ENCODE measurements at places on chromosomes 5 and 9.

GRCh38 chr9:135474915-135475314 is 4.7 kb upstream of the PPP1R26 start:
- no peak for DNase-seq

GRCh38 chr9:117992006-117992405 is 287.8 kb downstream of the TLR4 start:
- DNase-seq, result no peak

DNA sequence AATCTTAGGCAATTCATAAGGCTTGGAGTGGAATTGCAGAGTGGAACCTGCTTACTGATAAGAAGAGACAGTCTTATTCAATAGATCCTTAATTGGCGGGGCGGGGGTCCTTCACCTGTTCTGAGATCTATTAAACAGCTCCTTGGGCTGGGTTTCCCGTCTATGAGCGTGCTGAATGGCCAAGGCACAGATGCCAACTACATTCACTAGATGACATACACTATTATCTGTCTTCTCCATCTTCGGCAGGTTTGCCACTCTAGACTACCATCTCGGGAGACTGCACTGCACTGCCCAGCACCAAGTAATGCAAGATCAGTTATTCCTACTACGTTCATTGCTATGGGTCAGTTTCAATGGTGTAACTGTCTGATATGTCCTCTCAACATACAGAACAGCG is 81.5 kb downstream of the ACER2 start:
- DNase-seq, result no peak

- DNase-seq, result no peak
These were observed 126.4 kb downstream of the CRB2 start for GRCh38 chr9:123482295-123482968.

DNA sequence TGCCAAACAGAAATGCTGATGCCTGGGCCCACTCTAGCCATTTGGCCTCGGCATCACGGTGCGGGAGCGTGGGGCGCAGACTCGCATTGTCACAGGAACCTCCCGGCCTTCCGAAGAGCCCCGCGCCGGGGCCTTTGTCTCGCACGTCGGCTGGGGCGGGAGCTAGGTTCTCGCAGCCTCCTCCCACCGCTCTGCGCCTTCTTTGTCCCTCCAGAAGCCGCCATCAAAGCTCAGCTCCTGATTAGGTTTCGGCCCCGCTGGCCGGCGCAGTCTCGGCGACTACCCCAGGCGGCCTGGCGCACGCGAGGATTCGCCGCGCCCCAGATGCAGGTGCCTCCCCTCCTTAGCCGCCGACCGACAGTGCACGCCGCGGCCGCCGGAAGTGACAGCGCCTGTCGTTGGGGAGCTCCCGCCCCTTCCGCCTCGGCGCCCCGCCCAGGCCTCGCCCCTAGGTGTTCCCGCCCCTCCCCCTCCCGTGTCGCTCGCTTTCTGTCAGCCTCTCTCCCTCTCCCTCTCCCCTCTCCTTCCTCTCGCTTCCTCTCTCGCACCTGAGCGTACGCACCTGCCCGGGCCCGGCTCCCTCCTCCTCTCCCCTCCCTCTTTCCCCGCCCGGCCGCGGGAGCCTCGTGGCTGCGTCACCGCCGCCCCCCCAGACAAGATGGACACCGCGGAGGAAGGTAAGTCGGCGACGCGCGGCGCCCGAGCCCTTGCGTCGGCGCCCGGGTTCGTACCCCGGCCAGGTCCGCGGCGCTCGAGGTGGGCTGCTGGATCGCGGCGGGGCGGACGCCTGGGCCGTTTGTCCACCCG is at the start of gene MARCHF6:
Gene MARCHF6, plus strand, starts transcription at position 455 of the 807 bp plus-strand sequence. Its CDS starts 204 bp downstream, at position 659.
- DNase-seq, result peak; percentile 94

DNA sequence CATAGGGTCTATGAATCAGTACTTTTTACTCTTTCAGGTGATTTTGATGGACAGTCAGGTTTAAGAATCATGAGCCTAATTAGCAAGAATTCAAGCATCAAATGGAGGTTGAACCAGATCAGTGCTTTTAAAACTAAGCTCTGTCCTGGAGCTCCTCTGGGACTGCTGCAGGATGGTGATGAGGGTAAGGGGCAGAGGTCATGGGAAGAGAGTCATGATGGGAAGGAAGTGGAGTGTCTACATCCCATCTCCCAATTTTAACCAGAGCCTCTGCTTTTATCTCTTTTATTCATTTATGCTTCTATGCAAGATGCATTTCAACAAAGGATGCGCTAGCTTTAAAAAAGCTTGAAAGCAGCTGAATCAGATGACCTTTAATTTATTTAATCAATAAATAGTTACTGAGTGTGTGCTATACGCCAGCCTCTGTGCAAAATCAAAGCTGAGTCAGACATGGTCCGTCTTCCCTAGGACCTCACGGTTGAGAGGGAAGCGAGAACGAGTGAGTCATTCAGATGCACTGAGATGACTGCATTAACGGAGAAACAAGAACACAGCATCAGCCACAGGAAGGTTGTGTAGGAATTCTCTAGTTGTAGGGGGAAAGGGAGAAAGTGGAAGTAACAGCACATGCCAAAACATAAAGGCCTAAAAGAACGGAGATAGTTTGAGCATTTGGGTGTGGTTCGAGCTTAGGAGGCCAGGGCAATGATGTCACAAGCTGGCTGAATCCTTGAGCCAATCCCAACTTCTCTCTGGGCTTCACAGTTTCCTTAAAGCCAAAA is 441.6 kb upstream of the BRINP1 start:
- no peak for DNase-seq

DNA sequence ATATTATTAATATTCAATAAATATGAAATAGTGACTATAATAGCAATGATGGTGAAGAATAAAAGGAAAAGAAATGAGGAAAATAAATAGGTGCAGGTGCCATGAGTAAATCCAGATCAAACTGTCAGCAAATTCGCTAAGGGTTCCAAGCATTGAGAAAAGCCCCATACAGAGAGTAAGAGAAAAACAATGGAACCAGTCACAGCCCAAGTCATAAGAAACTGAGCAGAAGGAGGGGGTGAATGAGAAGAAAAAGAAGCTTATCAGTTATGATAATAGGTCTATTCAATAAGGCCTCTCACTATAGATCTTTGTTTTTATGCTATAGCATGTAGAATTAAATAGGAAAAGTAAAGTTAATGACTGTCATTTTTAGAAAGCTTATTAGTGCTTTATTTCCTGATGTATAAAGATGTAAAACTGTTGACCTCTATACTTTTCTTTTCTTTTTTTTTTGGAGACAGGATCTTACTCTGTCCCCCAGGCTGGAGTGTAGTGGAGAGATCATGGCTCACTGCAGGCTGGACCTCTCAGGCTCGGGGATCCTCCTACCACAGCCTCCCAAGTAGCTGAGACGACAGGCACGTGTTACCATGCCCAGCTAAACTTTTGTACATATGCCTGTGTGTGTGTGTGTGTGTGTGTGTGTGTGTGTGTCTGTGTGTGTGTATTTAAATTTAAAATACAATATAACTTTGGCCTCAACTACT is 72.4 kb downstream of the FYB1 start:
- DNase-seq, result no peak

DNA sequence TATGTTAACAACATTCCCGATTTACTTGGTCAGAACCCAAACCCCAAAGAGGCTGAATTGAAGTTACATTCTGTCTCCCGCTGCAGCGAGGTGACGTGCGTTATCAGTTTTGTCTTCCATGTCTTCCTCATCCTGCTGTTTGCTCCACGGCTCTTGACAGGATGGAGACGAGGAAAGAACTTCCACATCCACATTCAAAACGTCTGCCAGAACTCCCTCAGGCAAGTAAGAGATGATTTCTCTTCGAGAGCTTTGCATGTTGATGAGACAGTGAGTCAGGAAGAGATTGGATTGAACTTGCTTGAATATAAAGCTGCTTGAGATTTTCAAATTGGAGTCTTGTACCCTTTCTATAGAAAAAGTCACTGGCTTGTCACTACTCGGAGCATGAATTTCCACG is 242.6 kb downstream of the AUH start:
- DNase-seq, result no peak

GRCh38 chr5:88681211-88681803 is 201.7 kb downstream of the MEF2C start:
- DNase-seq, result no peak

GRCh38 chr5:98428806-98429205 is 344.7 kb upstream of the RGMB start:
- no peak for DNase-seq

- no peak for DNase-seq
These were observed 3.0 kb downstream of the ZSWIM6 start for GRCh38 chr5:61334868-61335615.

GRCh38 chr5:100828071-100828897 is 74.8 kb downstream of the ST8SIA4 start:
- no peak for DNase-seq

- DNase-seq, result no peak
These were observed 49.7 kb downstream of the PRDM6 start for GRCh38 chr5:123138774-123139173.

GRCh38 chr5:132496631-132497487 is 6.3 kb upstream of the IRF1 start:
- peak; percentile 48 for DNase-seq

- DNase-seq, result no peak
These were observed 94.3 kb downstream of the SREK1 start for GRCh38 chr5:66238435-66238834.

DNA sequence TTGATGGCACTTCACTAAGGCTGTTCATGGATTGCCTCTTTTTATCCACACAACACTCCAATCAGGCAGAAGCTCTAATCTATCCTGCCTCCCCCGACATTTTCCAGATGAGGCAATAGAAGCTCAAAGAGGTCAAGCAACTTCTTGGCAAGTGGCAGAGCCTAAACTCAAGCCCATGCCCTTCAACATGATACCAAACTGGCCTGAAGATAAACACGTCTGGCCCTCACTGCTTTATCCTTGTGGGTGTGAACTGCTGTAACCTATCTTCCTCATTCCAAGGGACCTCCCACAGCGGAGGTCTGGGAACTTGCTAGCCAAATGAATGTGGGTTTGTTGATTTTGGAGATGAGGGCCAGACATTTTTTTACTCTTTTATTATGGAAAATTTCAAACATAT is 9.5 kb downstream of the SLC35A4 start:
- no peak for DNase-seq

DNA sequence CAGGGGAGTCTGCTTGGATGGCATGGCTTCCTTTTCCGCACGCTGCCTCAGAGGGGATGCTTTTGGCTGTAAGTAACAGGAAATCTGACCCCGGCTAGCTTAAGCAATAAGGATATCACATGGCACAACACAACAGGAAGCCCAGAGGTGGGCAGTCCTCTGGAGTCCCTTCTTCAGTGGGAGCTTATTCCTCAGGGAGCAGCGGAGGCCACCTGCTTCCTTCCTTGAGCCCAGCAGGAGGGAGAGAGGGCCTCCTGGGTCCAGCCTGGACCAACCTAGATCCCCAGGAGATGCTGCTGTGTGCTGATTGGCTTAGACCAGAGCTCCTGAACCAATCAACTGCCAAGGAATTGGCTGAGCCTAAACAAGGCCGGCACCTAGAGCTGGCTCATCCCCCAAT is 66.3 kb downstream of the C9orf50 start:
- DNase-seq, result no peak
